ENCODE measurements at places on chromosomes 1 and 21. TPM values are rescaled to one million over a fixed set of nuclear protein-coding genes. Genes with fewer than 3 reads are reported as not detected.

DNA sequence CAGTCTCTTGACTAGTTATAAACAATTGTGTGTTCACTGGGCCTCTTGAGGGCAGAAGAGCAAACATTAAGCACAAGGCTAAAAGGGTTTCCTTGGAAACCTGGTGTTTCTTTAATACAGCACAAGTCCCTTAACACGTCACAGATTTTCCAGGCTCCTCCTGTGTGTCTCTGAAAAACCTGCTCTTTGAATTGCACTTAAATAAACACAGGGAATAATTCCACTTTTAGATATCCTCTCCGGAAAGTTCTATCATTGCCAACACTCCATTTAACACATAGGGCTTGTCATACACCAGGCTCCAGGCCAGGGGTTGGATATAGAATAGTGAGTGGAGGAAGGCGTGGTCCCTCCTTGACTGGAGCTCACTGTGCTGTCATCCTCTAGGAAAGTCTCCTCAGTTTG is 442.6 kb downstream of the DSCAM start:
- no peaks in the 10 kb centered on the region for H3K4me1 ChIP-seq
- no peak for DNase-seq
- H3K27me3 ChIP-seq, result peaks cover 3% of the 10 kb centered on the region
- H3K4me3 ChIP-seq, result no peak overlapping the region

DNA sequence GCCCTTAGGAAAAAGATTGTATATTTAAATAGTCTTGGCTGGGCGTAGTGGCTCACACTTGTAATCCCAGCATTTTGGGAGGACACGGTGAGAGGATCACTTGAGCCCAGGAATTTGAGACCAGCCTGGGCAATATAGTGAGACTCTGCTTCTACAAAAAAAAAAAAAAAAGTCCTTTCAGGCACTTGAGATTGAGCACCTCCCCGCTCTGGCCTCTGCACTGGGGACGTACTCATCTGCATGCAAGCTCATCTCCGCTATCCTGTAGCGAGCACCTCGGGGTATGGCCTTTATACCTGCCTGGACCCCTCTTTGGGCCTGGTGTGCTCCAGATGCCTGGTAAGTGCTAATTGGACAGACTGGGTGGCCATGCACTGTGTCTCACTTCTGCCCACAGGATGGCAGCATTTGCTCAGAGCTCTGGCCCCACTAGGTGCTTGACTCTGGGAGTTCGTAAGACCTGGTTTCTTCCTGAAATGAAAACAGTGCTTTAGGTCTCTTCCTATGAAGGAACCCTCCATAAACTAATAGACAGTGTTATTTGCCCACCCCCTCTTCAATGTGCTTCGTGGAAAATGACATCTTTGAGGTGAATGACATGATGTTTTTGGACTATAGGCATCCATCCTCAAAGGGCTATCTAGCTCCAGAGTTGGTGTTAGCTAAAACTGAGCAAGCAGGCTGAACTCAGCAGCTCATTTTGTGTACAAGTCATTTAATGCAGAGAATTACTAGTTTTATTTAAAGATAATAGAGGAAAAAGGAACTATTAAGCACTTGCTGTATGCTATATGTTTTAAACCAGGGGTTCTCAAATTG is 61.7 kb upstream of the ADAR start:
- no peak overlapping the region for H3K27ac ChIP-seq
- no peaks in the 10 kb centered on the region for H3K4me1 ChIP-seq
- no peak overlapping the region for H3K4me3 ChIP-seq
- peak; percentile 75 for DNase-seq

GRCh38 chr1:247471445-247472016 is 13.6 kb upstream of the OR2B11 start:
- no peak overlapping the region for H3K27ac ChIP-seq
- no peak for DNase-seq
- no peaks in the 10 kb centered on the region for H3K27me3 ChIP-seq
- H3K4me1 ChIP-seq, result no peaks in the 10 kb centered on the region
- no peak overlapping the region for H3K4me3 ChIP-seq
- no peaks in the 10 kb centered on the region for H3K36me3 ChIP-seq

- no peaks in the 10 kb centered on the region for H3K27me3 ChIP-seq
- H3K4me3 ChIP-seq, result no peak overlapping the region
- H3K4me1 ChIP-seq, result no peaks in the 10 kb centered on the region
- H3K27ac ChIP-seq, result no peak overlapping the region
- H3K36me3 ChIP-seq, result no peaks in the 10 kb centered on the region
Observed at GRCh38 chr1:91073299-91073698, 51.5 kb upstream of the ZNF644 start.

DNA sequence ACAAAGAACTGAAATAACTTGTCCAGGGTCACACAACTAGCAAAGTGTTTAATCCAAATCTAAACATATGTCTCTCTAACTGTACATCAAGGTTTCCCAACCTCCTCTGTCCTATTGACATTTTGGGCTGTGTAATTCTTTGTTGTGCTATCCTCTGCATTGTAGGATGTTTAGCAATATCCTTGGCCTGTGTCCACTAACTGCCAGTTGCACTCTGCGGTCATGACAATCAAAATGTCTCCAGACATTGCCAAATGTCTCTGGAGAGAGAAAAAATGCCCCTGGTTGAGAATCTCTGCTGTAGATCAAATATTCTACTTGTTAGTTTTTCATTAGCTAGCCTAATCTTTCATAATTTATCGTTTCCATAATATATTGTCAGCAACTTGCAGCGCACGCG is 353.4 kb upstream of the NEGR1 start:
- H3K27me3 ChIP-seq, result no peaks in the 10 kb centered on the region
- DNase-seq, result no peak
- no peaks in the 10 kb centered on the region for H3K4me1 ChIP-seq
- H3K36me3 ChIP-seq, result no peaks in the 10 kb centered on the region

DNA sequence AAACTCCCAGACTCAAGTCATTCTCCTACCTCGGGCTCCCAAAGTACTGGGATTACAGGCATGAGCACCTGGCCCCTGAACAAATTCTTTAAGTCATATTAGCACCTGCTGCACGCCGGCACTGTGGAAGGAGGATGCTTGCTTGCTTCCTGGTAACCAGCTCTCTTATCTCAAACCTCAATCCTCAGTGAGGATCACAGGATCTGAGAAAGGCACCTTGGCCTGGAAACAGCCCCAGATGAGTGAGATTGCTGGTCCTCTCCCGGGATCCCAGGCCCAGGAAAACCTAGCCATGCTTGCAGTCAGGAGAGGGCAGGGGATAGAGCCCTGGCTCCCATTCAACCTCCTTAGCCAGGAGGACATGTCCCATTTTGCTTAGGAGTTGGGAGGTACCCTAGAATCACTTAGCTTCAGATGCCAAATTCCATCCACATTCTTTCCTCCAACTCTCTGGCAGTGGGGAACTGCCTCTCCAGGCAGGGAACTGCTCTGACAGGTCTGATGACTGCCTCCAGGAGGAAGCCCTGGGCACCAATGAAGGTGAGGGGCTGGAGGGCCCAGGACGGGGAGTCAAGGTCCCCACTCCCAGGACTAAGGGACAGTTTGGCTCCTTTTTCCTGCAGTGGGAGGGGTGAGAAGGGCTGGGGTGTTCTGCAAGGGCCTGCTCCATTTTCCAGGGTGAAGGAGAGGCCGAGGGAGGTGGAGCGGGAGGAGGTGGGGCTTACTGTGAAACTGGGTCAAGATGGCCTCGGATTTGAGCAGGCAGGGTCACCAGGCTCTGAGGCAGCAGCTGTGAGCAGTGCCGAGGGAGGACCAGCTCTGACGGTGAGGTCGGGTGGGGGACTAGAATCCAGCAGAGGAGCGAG is 9.5 kb downstream of the GPR37L1 start:
- no peak overlapping the region for H3K27ac ChIP-seq
- no peaks in the 10 kb centered on the region for H3K4me1 ChIP-seq
- DNase-seq, result no peak
- no peak overlapping the region for H3K4me3 ChIP-seq

- DNase-seq, result peak; percentile 17
- H3K36me3 ChIP-seq, result no peaks in the 10 kb centered on the region
- H3K4me1 ChIP-seq, result no peaks in the 10 kb centered on the region
- H3K27ac ChIP-seq, result no peak overlapping the region
Observed at GRCh38 chr1:205920861-205921569, 22.2 kb downstream of the SLC26A9 start.

DNA sequence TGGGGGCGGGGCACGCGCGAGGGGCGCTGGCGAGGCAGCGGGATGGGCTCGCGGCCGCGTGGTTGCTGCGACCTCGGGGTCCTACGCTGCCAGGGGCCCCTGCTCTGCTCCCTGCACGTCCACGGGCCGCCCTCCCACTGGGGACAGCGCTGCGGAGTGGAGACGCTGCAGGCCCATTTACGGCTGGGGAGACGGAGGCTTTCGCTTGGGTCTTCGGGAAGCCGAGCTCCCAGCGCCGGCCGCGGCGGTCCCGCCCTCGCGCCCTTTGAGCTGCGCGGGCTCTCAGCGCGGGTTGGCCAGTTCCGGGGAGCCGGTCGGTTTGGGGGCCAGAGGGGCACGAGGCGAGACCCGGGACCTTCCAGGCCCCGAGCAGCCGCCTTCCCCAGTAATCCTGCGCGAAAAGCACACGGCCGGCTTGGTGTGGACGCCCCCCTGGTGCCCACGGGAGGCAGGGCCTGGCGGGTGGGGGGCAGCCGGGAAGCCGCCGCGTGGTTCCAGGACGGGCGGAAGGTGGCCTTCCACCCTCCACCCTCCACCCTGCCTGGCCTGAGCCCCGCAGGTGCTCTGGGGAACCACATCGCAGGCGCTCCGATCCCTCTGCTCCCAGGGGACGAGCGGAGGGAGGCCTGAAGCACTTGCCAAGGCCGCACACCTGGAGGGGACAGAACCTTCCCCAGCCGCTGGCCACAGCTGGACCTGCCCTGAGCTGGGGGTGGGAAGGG is 570 bp upstream of the PEX10 start:
- peak overlapping the region; percentile 71 for H3K4me3 ChIP-seq
- no peaks in the 10 kb centered on the region for H3K27me3 ChIP-seq
- peaks cover 45% of the 10 kb centered on the region for H3K4me1 ChIP-seq

DNA sequence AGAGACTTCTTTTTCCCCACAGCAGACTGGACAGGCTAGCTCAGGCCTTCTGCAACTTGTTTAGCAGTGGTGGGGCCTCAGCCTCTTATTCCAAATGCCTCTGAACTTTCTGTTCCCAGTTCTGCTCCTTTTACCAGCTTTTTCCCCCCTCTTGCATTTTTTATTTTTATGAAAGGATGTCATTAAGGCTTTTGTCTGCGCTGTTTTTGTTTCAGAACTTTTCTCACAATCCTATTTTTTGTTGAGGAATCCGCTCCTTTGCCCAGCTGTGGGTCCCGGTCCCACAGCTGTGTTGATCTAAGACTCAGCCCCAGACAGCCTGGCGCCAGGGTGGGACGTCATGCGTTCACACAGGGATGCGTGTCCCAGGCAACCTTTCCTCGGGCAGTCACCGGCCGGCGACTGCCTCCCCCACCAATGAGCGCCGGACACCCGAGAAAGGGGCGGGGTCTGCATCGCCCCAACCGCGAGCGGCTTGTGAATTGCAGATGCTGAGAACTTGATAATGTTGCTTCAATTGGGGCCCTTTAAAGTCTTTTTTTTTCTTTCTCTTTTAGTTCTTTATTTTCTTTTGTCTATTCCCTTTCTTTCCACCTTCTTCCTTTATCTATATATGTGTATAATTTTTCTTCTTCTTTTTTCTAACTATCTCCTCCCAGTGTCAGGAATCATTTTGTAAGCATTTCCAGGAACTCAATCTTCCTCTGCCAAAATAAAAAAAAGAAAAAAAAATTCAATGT is 3.0 kb upstream of the ID3 start:
- no peaks in the 10 kb centered on the region for H3K27me3 ChIP-seq
- peaks cover 6% of the 10 kb centered on the region for H3K4me1 ChIP-seq
- H3K4me3 ChIP-seq, result no peak overlapping the region
- DNase-seq, result no peak
- H3K27ac ChIP-seq, result peak overlapping the region; percentile 58
- no peaks in the 10 kb centered on the region for H3K36me3 ChIP-seq

GRCh38 chr1:153928791-153929341 is 6.1 kb upstream of the GATAD2B start:
- no peaks in the 10 kb centered on the region for H3K27me3 ChIP-seq
- H3K27ac ChIP-seq, result peak overlapping the region; percentile 12
- DNase-seq, result no peak
- H3K4me3 ChIP-seq, result no peak overlapping the region
- H3K4me1 ChIP-seq, result peaks cover 5% of the 10 kb centered on the region
- no peaks in the 10 kb centered on the region for H3K36me3 ChIP-seq

DNA sequence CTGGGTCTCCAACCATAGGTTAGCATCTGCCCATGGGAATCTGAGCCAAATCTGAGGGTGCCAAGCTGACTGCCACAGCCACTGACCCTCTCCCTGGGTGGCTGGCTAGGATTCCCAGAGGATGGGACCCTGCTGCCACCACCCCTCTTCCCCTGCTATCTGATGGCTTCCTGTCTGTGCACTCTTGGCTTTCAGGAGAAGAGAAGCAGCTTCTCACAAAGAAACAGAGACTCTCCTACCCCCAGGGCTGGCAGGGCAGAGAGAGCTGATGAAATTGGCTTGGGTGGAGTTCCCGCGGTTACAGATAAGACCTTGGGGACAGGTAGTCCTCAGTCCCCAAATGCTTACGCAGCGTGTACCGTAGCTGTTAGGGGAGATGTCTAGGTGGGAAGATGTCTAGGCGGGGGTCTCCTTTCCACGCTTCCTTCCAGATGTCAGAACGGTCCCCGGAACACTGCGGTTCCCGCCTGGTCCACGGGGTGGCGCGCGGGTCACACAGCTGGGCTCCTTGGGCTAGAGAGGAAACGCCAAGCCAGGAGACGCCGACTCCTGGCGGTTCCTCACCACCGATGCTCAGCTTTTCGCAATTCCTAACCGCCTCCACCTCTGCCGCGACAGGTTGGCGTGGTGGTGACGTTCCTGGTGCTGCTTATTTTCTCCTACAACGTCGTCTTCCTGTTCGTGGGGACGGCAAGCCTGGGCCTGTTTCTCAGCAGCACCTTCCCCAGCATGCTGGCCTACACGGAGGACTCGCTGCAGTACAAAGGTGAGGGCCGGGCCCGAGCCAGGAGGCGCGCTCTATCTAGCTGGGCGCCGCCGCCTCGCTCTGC is 40.1 kb downstream of the ELK4 start:
- peak overlapping the region; percentile 55 for H3K4me3 ChIP-seq
- no peaks in the 10 kb centered on the region for H3K27me3 ChIP-seq
- peaks cover 32% of the 10 kb centered on the region for H3K4me1 ChIP-seq

DNA sequence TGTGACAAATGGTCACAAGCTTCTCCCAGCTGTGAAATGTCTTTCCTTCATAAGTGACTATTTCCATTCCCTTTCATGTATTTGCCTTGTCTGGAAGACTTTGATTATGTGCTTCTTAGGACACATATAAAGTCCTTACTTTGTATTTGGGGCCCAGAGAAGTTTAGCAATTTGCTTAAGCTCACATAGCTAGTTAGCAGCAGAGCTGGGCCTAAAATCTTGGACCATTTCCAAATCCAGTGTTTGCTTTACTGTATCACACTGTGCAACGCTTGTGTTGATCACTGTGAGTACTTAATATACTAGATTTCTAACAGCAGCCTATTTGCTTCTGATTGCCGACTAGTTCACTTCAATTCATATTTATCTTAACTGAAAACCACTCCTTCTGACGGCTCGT is 2.2 kb upstream of the KCNA3 start:
- H3K4me3 ChIP-seq, result no peak overlapping the region
- peaks cover 5% of the 10 kb centered on the region for H3K4me1 ChIP-seq
- peaks cover 15% of the 10 kb centered on the region for H3K36me3 ChIP-seq
- H3K27ac ChIP-seq, result peak overlapping the region; percentile 14

Gene THEM5
- total RNA-seq, result not detected

Gene TEX35
- not detected for total RNA-seq

Gene TMEM61
- not detected for total RNA-seq

Gene FCMR
- 903 TPM for total RNA-seq

Gene CRYZ
- total RNA-seq, result 21.8 TPM
